ENCODE measurements at places on chromosomes 12 and 14.

DNA sequence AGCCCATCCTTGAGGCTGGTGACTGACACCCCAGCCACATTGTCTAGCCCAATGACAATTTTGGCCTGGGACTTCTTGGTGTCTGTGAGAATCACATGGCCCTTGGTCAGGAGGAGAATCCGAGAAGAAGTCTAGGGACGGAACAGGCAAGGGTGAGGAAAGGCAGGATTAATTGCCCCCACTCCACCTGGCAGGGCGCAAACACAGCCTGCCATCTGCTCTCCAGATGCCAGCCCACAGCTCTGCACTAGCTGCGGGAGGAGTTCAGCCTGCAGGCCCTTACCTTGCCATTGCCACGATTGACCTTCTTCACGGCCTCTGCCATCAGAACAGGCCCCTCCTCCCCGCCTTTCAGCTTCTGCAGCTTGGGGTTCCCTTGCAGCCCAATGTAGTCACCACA is 13.1 kb upstream of the TAC3 start:
- no peak for DNase-seq

DNA sequence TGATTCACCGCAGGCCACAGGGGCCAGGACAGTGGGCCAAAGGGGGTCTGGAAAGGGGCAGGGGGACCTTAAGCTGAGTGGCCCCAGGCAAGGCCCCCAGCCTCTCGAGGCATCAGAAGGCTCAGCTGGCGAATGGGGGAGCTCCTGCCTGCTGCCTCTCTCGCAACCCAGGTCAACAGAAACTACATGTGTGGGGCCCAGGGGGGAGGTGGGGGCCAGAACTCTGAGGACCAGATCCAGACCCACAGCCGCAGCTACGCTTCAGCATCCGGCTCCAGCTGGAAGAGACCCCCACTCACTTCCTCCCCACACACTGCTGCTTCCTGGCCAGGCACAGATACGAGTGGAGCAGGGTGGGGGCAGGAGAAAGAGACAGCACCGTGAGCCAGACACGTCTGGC is 46.5 kb downstream of the NCOR2 start:
- DNase-seq: no peak

GRCh38 chr14:68820536-68820935 is 27.7 kb upstream of the ZFP36L1 start:
- no peak for DNase-seq

GRCh38 chr12:111624540-111624939 is 25.4 kb upstream of the ATXN2 start:
- no peak for DNase-seq

- no peak for DNase-seq
Observed at GRCh38 chr14:31968956-31969698, 108.0 kb upstream of the ARHGAP5 start.

GRCh38 chr12:52346593-52346992 is 20.7 kb downstream of the KRT85 start:
- no peak for DNase-seq

DNA sequence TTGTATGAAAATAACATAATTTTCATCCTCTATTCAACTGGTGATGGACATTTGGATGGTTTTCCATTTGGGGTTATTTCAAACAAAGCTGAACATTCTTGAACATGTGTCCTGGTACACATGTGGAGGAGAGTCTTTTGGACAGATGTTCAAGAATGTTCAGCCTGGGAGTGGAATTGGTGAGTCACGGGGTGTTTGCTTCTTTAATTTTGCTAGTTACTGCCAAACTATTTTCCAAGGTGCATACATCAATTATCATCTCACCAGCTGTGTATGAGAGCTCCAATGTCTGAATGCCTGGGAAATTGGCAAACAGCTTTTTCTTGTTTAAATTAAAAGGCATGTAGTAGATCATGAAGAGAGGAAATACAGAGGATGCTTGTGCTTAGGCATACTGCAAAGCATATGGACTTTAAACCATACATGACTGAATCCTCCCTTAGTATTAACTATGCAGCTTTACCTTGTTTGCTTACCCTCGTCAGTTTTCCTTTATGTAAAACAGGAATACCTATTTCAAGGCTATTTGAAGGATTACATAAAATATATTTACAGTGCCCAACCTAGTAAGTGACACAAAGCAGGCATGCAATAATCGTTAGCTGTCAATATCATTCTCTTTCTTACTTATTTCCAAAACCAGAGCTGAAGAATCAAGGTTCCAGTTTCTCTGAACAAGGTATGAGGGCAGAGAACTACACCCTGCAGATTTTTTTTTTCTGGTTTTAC is 152.1 kb downstream of the ITPR2 start:
- no peak for DNase-seq

- no peak for DNase-seq
Observed at GRCh38 chr12:106255952-106256351, 8.1 kb upstream of the CKAP4 start.

GRCh38 chr12:57616383-57617101 is 5.3 kb downstream of the ARHGEF25 start:
- DNase-seq: no peak

- DNase-seq: no peak
Observed at GRCh38 chr12:52798671-52799504, 3.0 kb upstream of the KRT3 start.

- no peak for DNase-seq
Observed at GRCh38 chr14:34966413-34966812, 16.4 kb upstream of the SRP54 start.

DNA sequence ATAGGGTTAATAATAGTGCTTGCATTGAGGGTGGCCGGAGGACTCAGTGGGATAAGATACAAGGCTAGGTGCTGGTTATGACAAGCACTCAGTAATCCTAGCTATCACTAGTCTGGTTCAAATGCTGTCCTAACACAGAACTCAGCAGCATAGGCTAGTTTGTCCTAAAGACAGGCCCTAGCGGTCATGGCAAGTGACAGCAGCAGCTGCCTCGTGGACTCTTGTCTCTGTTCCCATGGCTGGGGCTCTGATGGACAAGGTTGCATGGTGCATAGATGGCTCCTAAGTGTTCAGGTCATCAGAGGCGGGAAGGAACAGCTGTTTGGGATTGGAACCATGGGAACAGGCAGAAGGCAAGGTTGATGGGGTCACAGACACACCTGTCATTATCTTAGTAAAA is 42.4 kb upstream of the IGF1 start:
- DNase-seq: no peak

GRCh38 chr12:55686366-55687010 is 21.2 kb downstream of the ITGA7 start:
- DNase-seq: no peak

GRCh38 chr12:112389228-112389627 is 7.0 kb upstream of the HECTD4 start:
- DNase-seq: no peak

DNA sequence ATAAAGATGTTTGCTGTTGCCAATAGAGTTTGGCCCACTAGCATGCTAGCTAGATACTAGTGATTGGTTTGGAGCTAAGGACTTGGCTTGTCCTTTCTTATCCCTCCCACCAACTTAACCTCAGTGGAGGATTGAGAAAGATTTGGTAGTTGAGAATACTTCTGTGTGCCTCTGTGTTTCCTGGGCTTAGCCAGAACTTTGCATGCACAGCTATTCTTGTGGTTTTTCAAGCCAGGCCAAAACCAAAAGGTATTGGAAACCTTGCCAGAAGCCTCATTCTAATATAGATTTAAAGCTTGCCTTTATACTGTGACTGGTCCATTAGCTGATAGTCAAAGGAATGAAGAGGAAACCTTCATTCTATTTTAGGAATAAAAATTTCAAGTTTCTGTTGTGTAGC is 188.5 kb downstream of the CCDC91 start:
- DNase-seq: no peak

DNA sequence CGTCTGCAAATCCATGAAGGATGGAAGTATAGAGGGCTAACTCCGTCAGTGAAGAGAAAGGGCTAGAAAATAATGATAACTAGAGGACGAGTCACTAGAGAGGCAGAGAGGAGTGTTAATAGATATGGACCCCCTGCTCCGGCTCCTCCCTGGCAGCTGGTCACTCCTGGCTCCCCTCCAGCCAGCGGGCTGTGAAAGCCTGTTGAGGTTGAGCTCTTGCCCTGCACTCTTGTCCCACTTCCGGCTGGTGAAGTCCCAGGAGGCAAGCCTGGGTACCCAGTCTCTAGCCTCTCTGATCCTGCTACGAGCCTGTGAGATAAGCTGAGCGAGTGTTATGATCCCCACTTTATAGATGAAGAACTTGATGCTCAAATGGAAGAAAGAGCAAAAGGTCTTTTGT is 90.3 kb downstream of the RFX4 start:
- DNase-seq: peak; percentile 13

GRCh38 chr14:101845896-101846295 is 84.4 kb downstream of the PPP2R5C start:
- DNase-seq: no peak

- no peak for DNase-seq
Observed at GRCh38 chr14:72855913-72856312, 38.0 kb downstream of the DPF3 start.

DNA sequence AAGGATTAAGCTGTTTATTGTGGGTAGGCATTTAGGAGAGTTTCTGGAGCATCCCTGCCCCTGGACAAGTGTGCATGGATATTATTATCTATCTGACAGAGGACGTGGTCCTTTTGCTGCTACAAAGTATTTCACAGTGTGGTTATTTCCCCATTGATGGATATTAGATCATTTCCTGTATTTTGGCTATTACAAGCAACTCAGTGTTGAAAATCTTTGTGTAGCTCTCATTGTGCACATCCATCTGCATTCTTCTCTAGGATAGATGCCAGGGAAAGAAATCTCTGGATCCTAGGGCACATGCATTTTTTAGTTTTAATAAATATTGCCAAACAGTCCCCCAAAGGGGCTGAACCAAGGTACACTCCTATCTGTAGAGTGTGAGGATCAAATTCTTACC is 154.3 kb upstream of the SRRM4 start:
- DNase-seq: no peak

- peak; percentile 57 for DNase-seq
Observed at GRCh38 chr14:103801459-103801858, 45.9 kb downstream of the PPP1R13B start.

GRCh38 chr12:113006641-113007040 is 28.3 kb downstream of the OAS2 start:
- no peak for DNase-seq

GRCh38 chr12:109842021-109842420 is 8.8 kb upstream of the TRPV4 start:
- DNase-seq: no peak

DNA sequence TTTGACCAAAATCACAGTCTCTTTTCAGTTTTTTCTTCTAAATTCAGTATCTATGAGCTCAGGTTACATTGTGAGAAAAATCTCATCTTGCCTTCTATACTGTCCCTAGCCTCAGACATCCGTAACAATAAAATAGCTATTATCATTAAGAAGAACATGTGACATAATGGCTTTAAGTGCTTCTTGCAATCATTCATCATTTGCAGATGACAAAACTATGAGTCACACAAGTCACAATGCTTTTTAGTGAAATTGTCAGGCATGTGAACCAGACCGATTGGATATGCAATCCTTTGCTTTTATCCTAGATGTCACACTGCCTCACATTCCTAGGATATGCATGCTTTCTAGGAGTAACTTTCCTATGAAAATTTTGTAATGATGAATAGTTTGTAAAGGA is 313.1 kb downstream of the SLC6A15 start:
- no peak for DNase-seq

DNA sequence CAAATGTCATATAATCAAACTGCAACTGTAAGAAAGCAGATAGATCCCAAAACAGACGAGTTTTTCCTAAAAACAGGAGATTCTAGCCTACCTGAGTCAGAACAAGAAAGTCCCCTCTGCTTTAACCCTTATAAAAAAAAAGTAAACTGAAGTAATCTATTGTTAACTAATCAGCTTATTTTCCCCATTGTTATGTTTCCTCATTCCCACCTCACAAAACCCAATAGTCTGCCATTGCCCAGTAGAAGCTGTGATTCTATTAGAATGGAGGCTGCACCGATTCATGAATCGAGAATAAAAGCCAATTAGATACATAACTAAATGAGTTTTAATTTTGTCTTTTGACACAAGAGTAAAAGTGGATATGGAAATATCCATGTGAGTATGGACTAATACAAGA is 115.4 kb downstream of the MED13L start:
- no peak for DNase-seq

GRCh38 chr14:68085742-68086141 is 266.2 kb downstream of the RAD51B start:
- no peak for DNase-seq

DNA sequence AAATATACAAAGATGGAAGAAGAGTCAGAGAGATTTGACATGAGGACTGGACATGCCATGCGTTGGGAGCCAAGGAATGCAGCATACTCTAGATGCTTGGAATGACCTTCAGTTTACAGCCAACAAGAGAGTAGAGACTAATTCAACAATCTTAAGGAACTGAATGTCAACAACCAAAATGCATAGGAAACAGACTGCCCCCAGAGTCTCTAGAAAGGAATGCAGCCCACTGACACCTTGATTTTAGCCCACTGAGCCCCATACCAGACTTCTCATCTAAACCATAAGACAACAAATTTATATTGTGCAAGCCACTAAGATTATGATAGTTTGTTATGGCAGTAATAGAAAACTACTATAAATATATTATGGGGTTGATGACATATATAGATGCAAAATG is 611.2 kb downstream of the RPS29 start:
- no peak for DNase-seq

- DNase-seq: no peak
Observed at GRCh38 chr14:69986336-69986735, 107.1 kb downstream of the SMOC1 start.

DNA sequence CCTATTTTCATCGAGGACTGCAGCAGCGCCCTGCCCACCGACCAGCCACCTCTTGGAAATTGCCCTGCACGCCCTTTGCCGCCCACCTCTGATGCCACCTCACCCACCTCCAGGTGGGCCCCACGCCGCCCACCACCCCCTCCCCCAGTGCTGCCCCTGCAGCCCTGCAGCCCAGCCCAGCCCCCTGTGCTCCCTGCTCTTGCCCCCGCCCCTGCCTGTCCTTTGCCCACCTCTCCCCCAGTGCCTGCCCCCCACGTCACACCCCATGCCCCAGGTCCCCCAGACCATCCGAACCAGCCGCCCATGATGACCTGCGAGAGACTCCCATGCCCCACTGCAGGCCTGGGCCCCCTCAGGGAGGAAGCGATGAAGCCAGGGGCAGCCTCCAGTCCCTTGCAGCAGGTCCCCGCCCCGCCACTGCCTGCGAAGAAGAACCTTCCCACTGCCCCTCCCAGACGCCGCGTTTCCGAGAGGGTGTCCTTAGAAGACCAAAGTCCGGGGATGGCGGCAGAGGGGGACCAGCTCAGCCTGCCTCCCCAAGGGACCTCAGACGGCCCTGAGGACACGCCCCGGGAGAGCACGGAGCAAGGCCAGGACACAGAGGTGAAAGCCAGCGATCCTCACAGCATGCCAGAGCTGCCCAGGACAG is 96.5 kb downstream of the LGMN start:
- no peak for DNase-seq

GRCh38 chr12:131290255-131290959 is 336.7 kb downstream of the ADGRD1 start:
- no peak for DNase-seq

DNA sequence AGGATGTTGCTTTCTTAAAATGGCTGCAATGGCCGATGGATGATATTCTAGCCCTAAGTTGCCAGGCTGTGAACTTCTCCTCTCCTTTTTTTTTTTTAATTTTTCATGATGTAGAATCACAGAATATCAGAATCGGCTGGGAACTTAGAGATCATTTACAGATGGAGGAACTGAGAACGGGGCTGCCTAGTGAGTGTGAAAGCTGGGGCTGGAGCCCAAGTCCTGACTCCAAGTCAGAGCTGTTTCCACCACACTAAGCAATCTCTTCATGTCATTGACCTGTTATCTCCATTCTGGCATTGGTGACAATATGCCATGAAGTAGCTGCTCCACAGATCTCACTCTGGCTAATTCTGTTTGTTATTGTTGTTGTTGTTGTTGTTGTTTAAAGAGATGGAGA is 121.7 kb downstream of the SLC38A1 start:
- DNase-seq: no peak

GRCh38 chr12:25271486-25272098 is 20.9 kb upstream of the KRAS start:
- DNase-seq: no peak
